ENCODE measurements at places on chromosomes 16 and 17.

- DNase-seq, result no peak
Observed at GRCh38 chr17:33572615-33573014, 279.5 kb upstream of the ASIC2 start.

DNA sequence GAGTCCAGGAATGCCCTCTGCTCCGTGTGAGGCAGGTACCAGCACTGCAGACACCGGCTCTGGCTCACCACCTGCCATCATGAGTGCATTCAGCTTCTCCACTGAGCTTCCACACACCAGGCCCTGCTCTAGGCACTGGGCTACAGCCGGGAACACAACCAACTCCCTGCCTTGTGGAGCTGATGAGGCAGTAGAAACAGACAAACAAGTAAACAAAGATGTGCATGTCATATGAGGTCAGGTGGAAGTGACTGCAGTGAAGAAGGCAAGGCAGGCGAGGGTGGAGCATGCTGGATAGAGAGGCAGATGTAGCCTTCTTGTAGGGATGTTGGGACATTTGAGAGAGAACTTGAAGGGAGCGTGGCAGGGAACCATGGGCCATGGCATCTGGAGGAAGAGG lies 5.0 kb downstream of the NLRC5 start:
- no peak for DNase-seq

GRCh38 chr16:83717814-83718213 lies 90.0 kb upstream of the HSBP1 start:
- no peak for DNase-seq

DNA sequence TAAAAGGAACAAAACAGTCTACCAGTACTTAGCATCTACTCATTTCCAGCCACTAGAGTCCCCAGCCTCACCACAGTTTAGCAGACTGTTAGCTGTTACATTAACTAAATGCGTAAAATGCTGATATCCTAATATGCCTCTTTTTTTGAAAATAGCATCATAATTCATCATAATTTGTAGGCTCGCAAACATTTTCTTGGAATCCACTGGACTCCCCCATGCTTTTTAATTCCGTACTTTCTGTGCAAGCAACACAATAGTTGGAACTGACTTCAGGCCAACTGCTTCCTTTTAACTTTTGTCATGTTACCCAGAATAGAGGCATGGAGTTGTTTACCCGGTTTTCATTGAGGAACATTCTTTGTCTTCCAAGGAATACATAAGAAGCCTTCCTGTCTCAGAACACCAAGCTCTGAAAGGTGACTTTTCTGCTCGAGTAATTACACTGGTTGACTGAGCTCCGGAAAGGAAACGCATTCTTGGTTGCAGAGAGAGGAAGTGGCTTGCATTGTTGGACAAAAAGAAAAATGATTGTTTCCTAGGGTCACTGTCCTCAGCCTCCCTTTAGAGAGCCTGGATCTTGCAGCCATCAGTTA lies 30.9 kb upstream of the SEC14L1 start:
- no peak for DNase-seq

GRCh38 chr17:77365584-77366186 lies 224.9 kb downstream of the SEC14L1 start:
- DNase-seq, result no peak

DNA sequence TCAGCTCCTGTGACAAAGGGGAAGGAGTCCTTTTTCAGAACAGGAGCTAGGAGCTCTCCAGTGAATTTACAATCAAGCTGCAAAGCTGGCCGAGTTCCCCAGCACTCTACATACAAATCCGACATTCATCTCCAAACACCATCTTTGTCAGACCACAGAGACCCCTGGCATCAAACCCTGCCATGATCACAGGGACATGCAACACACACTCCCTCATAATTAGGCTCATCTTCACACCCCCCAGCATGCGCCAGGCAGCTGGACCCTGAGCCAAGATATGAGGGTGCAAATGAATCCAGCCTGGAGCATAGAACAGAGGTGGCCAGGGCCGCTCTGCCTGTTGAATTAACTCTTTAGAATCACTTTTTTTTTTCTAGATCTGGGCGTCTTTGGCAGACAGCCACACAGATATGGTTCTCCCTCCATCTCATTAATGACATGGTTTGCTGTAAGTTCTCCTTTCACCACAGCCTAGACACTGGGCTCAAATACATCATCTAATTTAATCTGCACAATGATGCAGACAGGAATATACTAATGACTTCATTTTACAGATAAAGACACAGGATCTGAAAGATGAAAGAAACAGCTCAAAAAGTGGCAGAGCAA lies 366.3 kb downstream of the NPIPA8 start:
- DNase-seq, result no peak

DNA sequence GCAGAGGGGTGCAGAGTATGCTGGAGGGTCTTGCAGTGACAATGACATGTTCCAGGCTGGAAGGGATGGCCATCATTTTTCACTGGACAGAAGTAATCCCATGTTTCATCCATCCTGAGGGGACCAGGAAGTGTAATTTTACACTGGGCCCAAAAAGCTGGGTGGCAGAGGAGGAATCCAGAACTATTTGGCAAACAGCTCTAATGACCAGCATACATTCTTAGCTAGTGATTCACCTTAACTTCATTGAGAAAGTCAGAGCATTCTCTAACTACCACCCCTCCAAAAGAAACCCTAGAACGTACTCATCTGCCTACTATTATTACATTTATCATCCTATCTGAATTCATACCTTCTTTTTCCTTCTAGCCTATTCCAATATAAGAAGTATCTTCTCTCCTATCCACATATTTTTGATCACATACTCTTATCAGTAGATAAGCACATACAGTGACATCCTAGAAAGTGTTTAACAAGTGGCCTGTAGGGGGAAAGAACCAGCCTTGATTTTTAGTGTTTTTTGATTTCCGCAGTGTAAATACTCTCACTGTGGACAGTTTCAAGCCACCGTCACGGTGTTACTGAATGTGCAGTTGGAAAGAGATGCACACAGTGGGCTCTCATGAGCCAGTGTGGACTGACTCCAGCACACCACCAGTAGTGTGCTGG lies 118.1 kb downstream of the FTO start:
- no peak for DNase-seq

DNA sequence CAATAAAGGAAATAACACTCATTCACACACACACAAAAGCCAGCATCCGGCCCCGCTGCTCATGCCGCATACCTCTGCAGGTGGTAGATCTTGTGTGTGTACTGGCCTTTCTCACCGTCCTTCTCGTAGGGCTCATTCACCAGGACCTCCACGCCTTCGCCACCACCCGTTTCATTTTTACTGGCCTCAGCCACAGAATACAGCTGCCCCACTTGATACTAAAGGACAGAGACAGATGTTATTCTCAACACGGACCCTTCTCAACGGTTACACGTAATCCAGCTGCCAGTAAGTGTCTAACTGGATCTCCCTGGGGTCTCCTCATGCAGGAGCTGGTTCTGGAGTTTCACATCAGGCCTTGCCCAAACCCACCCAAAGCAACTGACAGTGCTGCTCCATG lies 9.7 kb downstream of the PITPNA start:
- no peak for DNase-seq

GRCh38 chr17:82034371-82035011 lies 3.0 kb downstream of the DCXR start:
- no peak for DNase-seq

DNA sequence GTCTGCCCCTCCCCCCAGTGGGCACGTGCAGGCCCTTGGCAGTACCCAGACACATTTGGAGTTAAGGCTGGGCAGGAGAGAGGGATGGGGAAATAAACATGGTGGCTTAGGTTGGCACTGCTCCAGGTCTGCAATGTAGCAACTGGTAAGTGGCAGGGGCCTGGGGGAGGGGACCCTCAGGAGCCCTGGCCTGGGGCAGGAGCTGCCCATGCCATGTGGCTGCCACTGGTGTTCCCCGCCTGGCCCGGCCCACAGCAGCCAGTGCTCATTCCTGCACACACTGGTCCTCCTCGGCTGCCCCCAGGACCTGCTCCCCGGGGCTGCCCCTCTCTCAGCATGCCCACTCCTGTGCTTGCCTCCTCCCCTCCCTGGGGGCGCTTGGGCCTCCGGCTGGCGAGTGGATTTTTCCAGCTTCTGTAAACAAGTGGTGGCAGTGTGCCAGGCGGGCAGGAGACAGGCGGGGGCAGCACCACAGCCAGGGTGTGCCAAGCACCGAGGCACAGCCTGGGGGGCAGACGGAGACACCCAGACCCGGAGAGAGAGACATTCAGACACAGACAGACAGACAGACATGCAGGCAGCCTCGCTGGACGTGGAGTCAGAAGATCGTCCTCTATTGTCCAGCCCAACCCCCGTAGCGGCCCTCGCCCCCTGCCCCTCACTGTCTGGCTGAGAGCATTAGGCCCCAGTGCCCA lies 9.4 kb downstream of the THRA start:
- no peak for DNase-seq

DNA sequence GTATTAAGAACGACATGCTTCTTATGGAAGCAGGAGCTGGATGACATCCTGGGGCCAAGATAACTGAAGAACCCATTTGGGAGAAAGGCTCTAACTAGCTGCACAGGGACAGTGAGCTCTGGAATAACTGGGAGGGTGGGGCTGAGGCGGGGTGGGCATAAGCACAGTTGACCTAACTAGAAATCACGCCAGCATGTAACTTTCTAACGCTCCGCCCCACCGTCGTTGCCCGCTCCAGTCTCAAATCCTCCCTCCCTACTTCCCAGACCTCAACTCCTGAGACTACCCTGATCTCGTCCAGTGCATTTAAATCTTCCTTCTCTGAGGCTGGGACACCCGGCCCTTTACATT lies 436 bp downstream of the PHB1 start:
- DNase-seq, result no peak

GRCh38 chr16:22311520-22311919 lies 14.3 kb downstream of the POLR3E start:
- no peak for DNase-seq

- no peak for DNase-seq
Observed at GRCh38 chr16:47657977-47658376, 196.8 kb downstream of the PHKB start.

DNA sequence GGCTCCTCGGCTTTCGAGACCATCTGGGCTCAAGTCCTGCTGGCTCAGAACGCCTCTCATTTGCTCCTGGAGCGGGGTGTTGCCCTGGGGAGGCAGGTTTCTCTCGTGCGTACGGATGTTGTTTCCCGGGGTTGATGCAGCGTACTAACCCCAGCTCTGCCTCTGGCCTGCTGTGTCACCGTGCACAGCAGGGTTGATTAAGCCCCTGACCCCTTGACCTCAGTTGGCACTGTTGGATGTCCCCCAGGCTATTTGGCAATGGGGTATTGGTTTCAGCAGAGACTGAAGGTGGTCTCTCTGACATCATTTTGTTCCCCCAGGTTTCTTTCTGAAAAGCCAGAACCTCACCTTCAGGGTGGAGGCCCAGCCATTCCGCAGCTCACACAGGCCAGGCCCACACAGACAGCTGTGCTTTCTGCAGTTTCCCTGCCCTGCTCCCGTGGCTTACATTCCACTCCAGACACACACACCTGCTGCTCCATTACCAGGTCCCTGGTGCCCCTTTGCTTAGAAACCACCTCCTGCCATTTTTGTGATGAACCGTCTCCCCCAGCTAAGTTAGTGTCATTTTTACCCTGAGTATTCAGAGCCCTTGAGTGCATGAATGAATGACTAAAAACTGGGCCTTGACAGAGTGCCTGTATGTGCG lies 233.5 kb downstream of the CCDC182 start:
- no peak for DNase-seq

GRCh38 chr16:85216522-85217375 lies 104.5 kb upstream of the CIBAR2 start:
- DNase-seq, result no peak

GRCh38 chr16:14301169-14302030 lies 230.3 kb downstream of the MRTFB start:
- no peak for DNase-seq

- DNase-seq, result no peak
Observed at GRCh38 chr17:76079956-76080767, 1.2 kb downstream of the ZACN start.

GRCh38 chr17:6941989-6942388 lies 53.9 kb upstream of the ALOX12 start:
- no peak for DNase-seq

- no peak for DNase-seq
Observed at GRCh38 chr17:273981-274832, 78.4 kb downstream of the RPH3AL start.

- no peak for DNase-seq
Observed at GRCh38 chr17:81035521-81036196, 708 bp downstream of the BAIAP2 start.

DNA sequence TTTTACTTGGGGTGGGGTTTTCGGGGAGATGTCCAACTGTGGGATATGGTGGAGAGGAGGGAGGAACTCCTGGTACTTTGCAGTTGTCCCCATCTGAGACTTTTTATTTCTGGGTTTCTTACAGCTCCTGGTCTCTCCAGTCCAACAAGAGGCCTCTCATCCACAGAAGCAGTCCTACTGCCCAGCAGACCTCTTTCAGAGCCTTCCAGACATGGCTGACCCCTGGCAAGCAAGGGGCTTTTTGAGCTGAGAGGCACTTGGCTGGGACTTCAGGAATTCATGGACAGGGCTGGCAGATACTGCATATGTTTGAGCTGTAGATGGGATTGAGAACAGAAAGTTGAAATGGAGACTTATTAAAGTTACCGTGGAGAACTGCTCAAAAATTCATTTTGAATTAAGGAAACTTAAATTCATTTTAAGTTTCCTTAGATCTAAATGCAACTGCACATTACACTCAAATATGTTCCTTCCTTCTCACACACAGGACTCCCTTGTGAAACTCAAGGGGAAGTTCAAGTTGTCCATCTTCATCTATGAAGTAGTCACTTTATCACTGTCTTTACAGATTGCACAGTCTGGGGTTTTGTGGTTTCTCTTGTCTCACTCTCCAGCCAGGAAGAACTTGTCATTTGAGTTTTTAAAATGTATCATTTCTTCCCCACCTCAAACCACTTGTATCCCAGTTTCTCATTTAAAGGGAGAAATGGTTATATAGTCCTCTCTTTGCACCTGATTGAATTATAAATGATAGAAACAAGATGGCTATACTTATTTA lies 1.1 kb downstream of the LASP1NB start:
- no peak for DNase-seq

DNA sequence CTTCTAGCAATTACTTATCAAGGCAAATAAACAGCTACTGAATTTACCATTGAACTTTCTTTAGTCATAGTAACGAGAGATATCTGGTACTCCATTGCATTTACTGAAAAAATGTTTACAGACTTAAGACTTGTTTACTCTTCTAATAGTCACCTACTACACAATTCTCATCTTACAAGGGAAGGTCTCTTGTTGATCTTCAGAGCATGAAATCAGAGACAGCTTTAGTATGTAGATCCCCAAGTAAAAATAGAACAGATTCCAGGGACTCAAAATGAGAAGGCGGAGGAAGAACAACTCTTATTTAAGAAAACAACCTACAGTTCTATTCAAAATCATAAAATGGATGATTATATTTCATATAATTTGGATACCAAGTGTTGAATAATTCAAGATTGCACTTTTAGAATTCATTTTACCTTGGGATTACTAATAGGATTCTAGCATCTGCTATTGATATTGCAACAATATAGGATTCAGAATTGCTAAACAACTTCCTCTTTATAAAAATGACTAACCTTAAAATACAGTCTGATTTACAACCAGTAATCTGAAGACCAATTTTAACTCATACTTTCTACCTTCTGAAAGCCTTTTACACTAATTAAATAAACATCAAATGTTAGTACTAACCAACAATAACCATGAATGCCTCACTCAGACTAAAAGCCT lies 20.8 kb downstream of the UBE2G1 start:
- no peak for DNase-seq

Data from stimulated activated CD8-positive, alpha-beta memory T cell treated with anti-CD3 and anti-CD28 coated beads, Interleukin-7, amount 100 ng/mL, for 48 hours (primary cell).